ENCODE measurements at places on chromosomes 2 and 18.

- no peak for DNase-seq
These were observed 75.9 kb downstream of the TXNL1 start for GRCh38 chr18:56562479-56562878.

- DNase-seq = no peak
These were observed 127.3 kb upstream of the LGALSL start for GRCh38 chr2:64326578-64327050.

DNA sequence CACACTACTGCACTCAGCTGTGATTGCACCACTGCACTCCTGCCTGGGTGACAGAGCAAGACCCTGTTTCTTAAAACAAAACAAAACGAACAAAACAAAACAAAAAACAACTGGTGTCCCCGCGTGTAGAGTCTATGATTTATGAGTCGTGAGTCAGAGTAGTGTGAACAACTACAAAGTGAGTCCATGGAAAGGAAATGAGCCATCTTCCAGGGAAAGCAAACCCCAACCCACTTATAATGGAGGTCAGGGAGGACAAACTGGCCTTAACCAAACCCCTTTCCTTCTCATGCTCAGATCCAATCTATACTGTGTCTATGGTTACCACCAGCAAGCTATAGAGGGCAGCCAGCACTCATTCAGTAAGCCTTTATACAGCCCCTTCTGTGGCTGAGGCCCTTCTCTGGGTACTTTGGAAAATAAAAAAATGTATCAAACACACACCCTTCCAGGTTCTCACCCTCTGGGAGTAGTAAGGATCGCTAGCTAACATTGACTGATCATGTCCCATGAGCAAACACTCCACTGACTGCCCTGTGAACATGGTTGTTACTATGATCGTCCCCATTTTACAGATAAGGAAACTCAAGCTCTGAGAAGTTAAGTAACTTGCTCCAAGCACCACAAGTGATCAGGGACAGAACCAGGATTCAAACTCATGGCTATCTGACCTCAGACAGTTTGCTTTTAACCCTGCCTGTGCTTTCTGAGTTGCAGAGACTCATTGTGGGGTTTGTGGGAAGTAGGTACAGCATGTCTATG is 24.7 kb upstream of the COLEC12 start:
- DNase-seq = no peak

GRCh38 chr2:137507237-137507636 is 457.0 kb upstream of the HNMT start:
- no peak for DNase-seq

- DNase-seq = no peak
These were observed 10.8 kb upstream of the SESTD1 start for GRCh38 chr2:179275253-179276012.
